Mesenteric fat pad (tissue), 1 donor: ENCODE measurements at places on chromosomes 2 and 18. TPM values are rescaled to one million over a fixed set of nuclear protein-coding genes. Genes with fewer than 3 reads are reported as not detected.

Gene IL36G
- total RNA-seq, result not detected

Gene STK36
- 19.6 TPM for total RNA-seq

Gene KLHL30
- total RNA-seq, result 4.4 TPM

Gene RAD51AP2
- total RNA-seq, result not detected
